Upper lobe of left lung (tissue), 6 donors: ENCODE measurements at places on chromosomes 4 and X. TPM values are rescaled to one million over a fixed set of nuclear protein-coding genes. Genes with fewer than 3 reads are reported as not detected.
A peak's percentile ranks its signal among the peaks of the same experiment; 100 is the strongest.

Gene RAI2
- total RNA-seq, result 20.0 TPM

Gene GPRASP1
- total RNA-seq, result 3.1 TPM

Gene MAGEA10
- not detected for total RNA-seq

Gene ZNF711
- total RNA-seq, result 1.2 TPM

GRCh38 chr4:98706935-98707334 is 48.5 kb upstream of the TSPAN5 start:
- no peak overlapping the region for H3K4me3 ChIP-seq
- no peaks in the 10 kb centered on the region for H3K4me1 ChIP-seq
- H3K27ac ChIP-seq, result no peak overlapping the region
- no peaks in the 10 kb centered on the region for H3K36me3 ChIP-seq
- no peaks in the 10 kb centered on the region for H3K27me3 ChIP-seq
- no peak for DNase-seq

DNA sequence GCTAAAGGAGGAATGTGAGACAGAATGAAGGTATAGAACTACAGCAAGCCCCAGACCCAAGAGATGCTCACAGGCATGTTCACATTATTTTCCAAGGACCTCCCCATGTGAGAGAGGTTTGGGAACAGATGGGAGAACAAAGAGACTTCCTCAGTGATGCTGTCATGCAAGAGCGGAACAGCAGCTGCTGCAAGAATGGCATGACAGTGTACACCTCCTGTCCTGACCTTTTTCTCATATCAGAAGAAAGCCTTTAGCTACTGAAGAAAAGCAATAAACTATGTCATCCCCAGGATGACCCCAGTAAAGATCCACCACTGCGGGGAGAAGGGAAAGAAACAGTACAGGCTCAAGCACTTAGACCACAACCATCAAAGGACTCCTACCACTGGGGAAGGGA is 7.2 kb downstream of the PRDM5 start:
- no peak for DNase-seq
- H3K4me1 ChIP-seq, result peaks cover 7% of the 10 kb centered on the region
- H3K4me3 ChIP-seq, result no peak overlapping the region

DNA sequence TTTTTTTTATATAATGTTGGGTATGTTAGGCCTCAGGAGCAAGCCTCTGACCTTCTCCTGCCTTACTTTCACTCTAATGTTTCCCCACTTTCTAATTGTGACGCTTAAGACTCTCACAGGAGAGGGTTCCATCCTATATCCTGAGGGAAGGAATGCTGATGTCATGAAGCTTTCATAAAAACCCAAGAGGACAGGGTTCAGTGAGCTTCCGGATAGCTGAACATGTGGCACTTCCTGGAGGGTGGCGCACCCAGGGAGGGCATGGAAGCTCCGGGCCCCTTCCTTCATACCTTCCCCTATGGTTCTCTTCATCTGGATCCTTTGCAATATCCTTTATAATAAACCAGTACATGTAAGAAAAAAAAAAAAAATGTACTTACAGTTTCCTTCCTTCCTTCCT is 48.0 kb upstream of the TMPRSS11E start:
- H3K4me1 ChIP-seq, result no peaks in the 10 kb centered on the region
- no peaks in the 10 kb centered on the region for H3K27me3 ChIP-seq
- H3K36me3 ChIP-seq, result no peaks in the 10 kb centered on the region

DNA sequence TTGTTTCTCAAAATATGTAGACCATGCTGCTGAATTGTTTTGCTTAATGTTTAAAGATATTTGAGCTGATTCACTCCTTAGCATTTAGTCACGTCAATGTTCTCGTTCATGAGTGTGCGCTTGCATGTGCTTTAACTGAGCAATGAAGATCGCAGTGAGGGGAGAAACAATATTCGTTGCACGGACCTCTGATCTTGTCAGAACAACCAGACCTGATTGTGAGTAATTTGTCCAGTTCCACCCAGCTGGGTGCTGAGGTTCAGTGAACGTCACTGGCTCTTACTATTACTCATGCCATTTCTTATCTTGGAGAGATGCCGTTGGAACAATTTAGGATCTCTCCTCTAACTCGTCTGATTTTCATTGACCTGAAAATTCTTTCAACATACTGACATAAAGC is 15.0 kb upstream of the PRKX start:
- no peaks in the 10 kb centered on the region for H3K4me1 ChIP-seq
- DNase-seq, result no peak
- H3K36me3 ChIP-seq, result no peaks in the 10 kb centered on the region

- H3K4me3 ChIP-seq, result no peak overlapping the region
These were observed 5.2 kb upstream of the TCEANC start for GRCh38 chrX:13647709-13648212.

GRCh38 chrX:38982843-38983242 is 181.6 kb downstream of the MID1IP1 start:
- DNase-seq, result no peak
- no peaks in the 10 kb centered on the region for H3K27me3 ChIP-seq
- no peak overlapping the region for H3K27ac ChIP-seq

- no peak overlapping the region for H3K27ac ChIP-seq
- H3K4me3 ChIP-seq, result no peak overlapping the region
- no peaks in the 10 kb centered on the region for H3K27me3 ChIP-seq
- peaks cover 15% of the 10 kb centered on the region for H3K4me1 ChIP-seq
- no peak for DNase-seq
These were observed 21.2 kb downstream of the ARHGAP10 start for GRCh38 chr4:147753047-147753446.

GRCh38 chr4:175405961-175406360 is 406.1 kb downstream of the GPM6A start:
- no peak overlapping the region for H3K4me3 ChIP-seq
- no peaks in the 10 kb centered on the region for H3K36me3 ChIP-seq
- no peaks in the 10 kb centered on the region for H3K27me3 ChIP-seq
- DNase-seq, result no peak
- H3K4me1 ChIP-seq, result no peaks in the 10 kb centered on the region

DNA sequence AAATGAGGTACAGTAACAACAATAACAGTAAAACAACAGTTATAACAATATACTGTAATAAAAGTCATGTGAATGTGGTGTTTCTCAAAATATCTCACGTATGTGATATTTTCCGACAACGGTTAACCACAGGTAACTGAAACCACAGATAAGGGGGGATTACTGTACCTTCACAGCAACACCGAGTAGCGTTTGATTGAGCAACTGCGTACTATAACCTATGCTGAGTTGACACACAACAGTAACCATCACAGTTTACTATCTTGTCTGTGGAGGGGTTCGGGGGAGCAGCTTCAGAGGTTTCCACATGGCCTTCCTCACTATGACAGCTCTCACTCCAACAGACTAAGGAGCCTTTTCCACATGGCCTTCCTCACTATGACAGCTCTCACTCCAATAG is 13.4 kb downstream of the RBMX2 start:
- DNase-seq, result no peak
- H3K27ac ChIP-seq, result no peak overlapping the region
- no peaks in the 10 kb centered on the region for H3K27me3 ChIP-seq
- H3K4me1 ChIP-seq, result no peaks in the 10 kb centered on the region
- H3K36me3 ChIP-seq, result peaks cover 23% of the 10 kb centered on the region

DNA sequence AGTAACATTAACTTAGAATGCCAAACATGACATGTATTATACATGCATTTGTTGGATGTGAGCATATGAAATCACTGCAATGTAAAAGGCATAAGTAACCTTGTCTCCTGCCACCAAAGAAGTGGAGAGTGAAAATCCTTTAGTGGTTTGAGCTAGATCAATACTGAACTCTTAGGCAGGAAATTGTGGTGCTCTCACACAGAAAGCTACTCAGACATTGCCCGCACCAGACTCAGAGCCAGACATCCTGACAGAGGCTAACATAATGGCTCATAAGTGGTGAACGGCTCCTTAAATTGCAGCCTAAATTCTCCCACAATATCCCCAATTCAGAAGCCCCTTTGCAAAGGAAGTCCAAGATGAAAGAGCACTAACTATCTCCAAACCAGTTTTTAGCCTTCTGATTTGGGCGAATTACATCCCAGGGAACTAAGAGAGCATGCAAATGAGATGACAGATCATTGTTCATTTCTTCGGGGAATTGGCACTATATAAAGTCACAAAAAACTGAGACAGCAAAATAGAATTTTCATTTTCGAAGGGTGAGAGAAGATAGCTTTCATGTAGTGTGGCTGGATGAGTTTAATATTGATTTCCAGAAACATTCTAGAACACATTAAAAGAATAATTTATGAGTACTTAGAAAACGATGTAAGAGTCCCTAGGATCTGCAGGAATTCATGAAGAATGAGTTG is 233.6 kb upstream of the RPS6KA3 start:
- no peaks in the 10 kb centered on the region for H3K27me3 ChIP-seq
- no peak overlapping the region for H3K27ac ChIP-seq
- no peaks in the 10 kb centered on the region for H3K36me3 ChIP-seq
- no peak for DNase-seq

- DNase-seq, result peak; percentile 71
- H3K27ac ChIP-seq, result peak overlapping the region; percentile 62
- peak overlapping the region; percentile 56 for H3K4me3 ChIP-seq
- peaks cover 22% of the 10 kb centered on the region for H3K4me1 ChIP-seq
These were observed 1.6 kb downstream of the TRPC3 start for GRCh38 chr4:121950212-121950679.

GRCh38 chr4:13455411-13455810 is 28.7 kb downstream of the RAB28 start:
- H3K27me3 ChIP-seq, result no peaks in the 10 kb centered on the region
- no peak for DNase-seq
- no peak overlapping the region for H3K4me3 ChIP-seq
- H3K4me1 ChIP-seq, result no peaks in the 10 kb centered on the region

DNA sequence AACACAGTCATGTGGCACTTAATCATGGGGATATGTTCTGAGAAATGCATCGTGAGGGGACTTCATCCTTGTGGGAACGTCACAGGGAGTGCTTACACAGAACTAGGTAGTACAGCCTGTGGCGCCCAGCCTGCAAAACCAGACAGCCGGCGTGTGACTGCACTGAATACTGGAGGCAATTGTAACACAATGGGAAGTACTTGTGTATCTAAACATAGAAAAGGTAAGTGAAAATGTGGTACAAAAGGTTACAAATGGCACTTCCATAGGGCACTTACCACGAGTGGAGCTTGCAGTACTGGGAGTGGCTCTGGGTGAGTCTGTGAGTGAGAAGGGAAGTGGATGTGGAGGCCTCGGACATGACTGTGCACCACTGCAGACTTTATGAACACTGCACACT is 5.2 kb downstream of the TLR3 start:
- DNase-seq, result no peak
- no peak overlapping the region for H3K4me3 ChIP-seq
- H3K36me3 ChIP-seq, result no peaks in the 10 kb centered on the region

DNA sequence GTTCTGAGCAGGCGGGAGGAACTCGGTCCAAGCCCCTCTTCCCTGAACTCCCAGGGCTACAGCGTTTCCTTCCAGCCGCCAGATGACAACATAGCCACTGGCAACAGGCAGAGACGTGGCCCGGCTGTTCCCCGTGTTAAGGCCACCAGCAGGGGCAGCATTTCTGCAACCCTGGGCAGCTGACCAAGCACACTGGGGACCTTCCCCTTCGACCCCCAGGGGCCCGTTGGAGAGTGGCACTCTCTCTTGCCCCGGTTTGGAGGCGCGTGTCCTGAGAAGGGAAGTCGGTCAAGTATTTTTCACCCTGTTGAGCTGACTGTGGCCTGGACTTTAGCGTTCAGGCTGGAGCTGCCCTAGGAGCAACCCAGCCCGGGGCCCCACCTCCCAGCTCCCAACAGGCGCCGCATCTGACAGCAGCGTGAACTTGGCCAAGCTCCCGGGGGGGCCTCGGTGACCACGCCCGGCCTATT is 37.6 kb downstream of the ZBTB49 start:
- peaks cover under 1% of the 10 kb centered on the region for H3K36me3 ChIP-seq
- no peaks in the 10 kb centered on the region for H3K4me1 ChIP-seq
- no peak overlapping the region for H3K4me3 ChIP-seq
- no peaks in the 10 kb centered on the region for H3K27me3 ChIP-seq
- DNase-seq, result peak; percentile 25
- H3K27ac ChIP-seq, result no peak overlapping the region

- H3K27me3 ChIP-seq, result no peaks in the 10 kb centered on the region
- no peak for DNase-seq
- H3K4me3 ChIP-seq, result no peak overlapping the region
- no peak overlapping the region for H3K27ac ChIP-seq
These were observed 356.4 kb upstream of the CXorf51A start for GRCh38 chrX:147170993-147171392.

- no peaks in the 10 kb centered on the region for H3K27me3 ChIP-seq
- H3K27ac ChIP-seq, result no peak overlapping the region
- peak; percentile 11 for DNase-seq
- H3K4me1 ChIP-seq, result no peaks in the 10 kb centered on the region
- no peaks in the 10 kb centered on the region for H3K36me3 ChIP-seq
These were observed 144.4 kb upstream of the TET2 start for GRCh38 chr4:105002278-105002677.

GRCh38 chrX:53440101-53440500 is 5.9 kb upstream of the HSD17B10 start:
- no peak for DNase-seq
- H3K4me3 ChIP-seq, result peak overlapping the region; percentile 30
- no peaks in the 10 kb centered on the region for H3K27me3 ChIP-seq
- H3K36me3 ChIP-seq, result no peaks in the 10 kb centered on the region
- H3K27ac ChIP-seq, result peak overlapping the region; percentile 87

GRCh38 chr4:85531560-85532341 is 56.8 kb downstream of the ARHGAP24 start:
- DNase-seq, result no peak
- no peaks in the 10 kb centered on the region for H3K27me3 ChIP-seq
- no peak overlapping the region for H3K27ac ChIP-seq
- H3K4me3 ChIP-seq, result no peak overlapping the region

- DNase-seq, result no peak
- H3K4me1 ChIP-seq, result no peaks in the 10 kb centered on the region
- no peak overlapping the region for H3K4me3 ChIP-seq
- H3K27ac ChIP-seq, result no peak overlapping the region
- no peaks in the 10 kb centered on the region for H3K36me3 ChIP-seq
These were observed 22.9 kb upstream of the FRMPD4 start for GRCh38 chrX:12115377-12115776.

DNA sequence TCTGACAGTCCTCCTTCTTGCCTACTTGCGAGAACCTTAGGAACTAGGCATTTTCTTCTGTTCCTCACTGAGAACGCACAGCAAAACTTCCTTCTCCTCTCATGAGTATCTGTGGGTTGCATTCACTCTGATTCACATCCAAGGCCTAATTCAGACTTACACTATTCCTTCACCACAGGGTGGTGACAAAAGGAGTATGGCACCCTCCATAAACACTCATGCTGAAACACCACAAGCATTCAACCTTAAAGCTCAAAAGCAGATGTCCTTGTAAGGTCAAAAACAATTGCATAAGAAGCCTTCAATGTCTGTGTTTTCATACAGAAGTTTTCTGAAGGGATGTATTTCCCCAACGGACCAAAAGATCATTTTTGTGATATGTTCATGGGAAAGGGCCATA is 147.3 kb downstream of the CORIN start:
- DNase-seq, result no peak
- no peaks in the 10 kb centered on the region for H3K27me3 ChIP-seq
- no peak overlapping the region for H3K4me3 ChIP-seq
- H3K4me1 ChIP-seq, result peaks cover 5% of the 10 kb centered on the region
